ENCODE measurements at places on chromosomes 11 and 22.
A peak's percentile ranks its signal among the peaks of the same experiment; 100 is the strongest.

GRCh38 chr11:1743585-1744136 lies 6.7 kb downstream of the IFITM10 start:
- no peak for DNase-seq

GRCh38 chr11:106233191-106233590 lies 155.7 kb downstream of the AASDHPPT start:
- DNase-seq = no peak

GRCh38 chr11:65604258-65604657 lies 8.7 kb upstream of the KCNK7 start:
- DNase-seq = no peak

DNA sequence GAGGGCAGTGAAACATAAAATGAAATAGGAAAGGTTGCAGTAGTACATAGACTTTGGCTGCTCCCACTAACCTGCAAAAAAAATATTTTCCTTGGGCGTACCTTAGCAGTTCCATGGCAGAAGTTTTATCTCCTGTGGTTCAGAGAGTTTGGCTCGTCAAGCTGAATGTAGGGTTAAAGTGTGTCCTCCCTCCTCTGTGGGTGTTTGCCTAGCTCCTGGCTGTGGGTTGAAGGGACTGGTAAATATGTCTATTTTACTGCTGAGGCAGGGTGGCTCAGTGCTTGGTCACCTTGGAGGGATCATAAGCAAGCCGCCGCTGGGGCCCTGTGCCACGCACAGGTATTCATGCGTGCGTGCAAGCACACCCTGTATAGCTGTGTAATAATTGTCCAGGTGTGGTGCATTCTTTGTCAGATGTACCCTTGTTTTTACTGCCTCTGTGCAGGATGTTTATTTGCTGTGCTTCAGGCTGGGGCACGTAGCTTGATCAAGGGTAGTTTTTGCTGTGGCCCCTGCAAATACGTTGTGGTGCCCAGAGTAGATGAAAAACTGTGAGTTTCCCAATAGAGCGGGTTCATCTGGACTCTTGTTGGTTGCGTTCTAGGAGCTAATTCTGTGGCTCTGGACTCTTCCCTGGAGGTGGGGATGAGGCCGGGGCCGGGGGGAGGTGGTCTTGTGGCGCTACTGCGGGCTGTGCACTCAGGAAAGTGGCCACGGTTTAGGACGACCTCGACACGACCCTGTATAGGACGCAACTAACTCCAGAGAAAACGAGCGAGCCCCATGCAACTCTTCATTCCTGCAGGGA lies 732 bp upstream of the SORL1 start:
- DNase-seq = no peak

- DNase-seq = no peak
Observed at GRCh38 chr22:27636716-27637508, 164.6 kb downstream of the MN1 start.

GRCh38 chr11:67372993-67373647 lies at the start of gene CLCF1:
Gene CLCF1, minus strand, starts transcription at chr11:67373598. Its CDS starts 59 bp downstream, at chr11:67373539.
- no peak for DNase-seq

DNA sequence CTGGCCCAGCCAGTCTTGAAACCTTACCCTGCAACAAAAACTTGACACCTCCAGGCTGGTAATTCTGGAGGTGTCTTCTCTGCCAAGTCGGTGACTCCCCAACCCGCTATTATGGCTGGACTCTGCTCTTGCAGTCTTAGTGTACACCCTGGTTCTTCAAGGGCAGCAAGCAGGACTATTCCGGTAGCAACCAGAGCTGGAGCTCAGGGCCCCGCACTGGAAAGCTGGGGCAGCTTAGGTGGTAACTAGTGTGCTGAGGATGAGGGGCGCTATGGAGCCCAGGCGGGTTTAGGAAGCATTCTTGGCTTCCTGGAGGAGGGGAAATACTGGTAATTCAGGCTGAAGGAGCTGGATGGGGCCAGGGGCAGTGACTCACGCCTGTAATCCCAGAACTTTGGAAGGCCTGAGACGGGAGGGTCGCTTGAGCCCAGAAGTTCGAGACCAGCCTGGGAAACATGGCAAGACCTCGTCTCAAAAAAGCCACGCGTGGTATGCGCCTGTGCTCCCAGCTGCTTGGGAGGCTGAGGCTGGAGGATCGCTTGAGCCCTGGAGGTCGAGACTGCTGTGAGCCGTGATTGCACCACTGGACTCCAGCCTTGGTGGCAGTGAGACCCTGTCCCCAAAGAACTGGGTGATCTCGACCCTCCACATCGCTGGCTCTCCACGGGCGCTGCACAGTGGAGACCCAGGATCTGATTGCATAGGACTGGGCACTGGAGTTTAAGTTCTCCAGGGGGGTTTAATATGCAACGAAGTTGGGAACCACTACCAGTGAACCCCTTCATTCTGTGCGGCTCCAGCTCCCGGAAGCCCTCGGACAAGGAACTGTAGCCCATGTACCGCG lies 10.6 kb upstream of the AIFM3 start:
- no peak for DNase-seq

DNA sequence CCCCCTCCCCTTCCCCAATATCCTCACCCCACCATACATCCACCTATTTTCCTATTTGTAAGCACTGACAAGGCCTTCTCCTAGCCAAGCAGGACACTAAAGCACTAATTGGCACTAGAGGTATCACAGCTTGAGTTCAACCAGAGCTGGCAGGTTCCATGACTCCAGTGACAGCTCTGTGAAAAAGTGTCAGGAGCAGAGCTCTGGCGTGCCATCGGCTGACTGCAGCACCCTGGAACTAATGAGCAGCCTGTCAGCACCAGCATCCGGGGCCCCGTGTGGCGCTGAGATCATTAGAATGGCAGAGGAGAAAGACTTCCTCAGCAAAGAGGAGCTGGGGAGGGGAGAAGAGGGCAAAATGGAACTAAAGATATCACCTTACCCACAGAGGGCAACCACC lies 847.4 kb downstream of the NTM start:
- no peak for DNase-seq

GRCh38 chr11:130124096-130124495 lies 35.5 kb upstream of the ST14 start:
- no peak for DNase-seq

DNA sequence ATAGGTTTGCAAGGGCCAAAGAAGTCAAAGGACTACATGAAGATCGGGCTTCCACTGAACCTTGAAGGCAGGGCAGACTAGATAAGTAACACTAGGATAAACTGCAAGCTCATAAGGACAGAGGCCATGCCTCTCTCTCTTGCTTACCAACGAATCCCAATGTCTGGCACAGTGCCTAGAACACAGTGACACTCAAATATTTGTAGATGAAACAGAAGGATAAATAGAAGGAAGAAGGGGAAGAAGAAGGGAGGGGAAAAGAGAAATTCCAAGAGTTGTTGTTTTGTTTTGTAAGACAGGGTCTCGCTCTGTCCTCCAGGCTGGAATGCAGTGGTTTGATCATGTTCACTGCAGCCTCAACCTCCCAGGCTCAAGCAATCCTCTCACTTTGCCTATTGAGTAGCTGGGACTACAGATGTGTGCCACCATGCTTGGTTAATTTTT lies 26.9 kb downstream of the SIK3 start:
- DNase-seq = no peak

DNA sequence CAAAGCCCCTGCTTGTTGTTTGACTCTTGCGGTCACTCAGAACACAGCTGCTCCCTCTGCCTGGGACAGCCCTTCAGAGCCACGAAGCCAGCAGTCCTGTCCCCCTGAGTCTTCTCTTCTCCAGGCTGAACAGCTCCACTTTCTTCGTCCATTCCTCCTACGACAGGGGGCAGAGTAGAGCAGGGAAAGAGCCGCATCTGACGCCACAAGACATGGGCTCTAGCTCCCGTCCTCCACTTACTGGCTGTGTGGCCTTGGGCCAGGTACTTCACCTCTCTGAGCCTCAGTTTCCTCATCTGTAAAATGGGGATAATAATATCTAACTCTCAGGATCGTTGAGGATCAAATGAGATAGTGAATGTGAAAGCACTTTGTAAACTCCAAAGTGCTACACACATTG lies 29.9 kb downstream of the CHRDL2 start:
- no peak for DNase-seq

DNA sequence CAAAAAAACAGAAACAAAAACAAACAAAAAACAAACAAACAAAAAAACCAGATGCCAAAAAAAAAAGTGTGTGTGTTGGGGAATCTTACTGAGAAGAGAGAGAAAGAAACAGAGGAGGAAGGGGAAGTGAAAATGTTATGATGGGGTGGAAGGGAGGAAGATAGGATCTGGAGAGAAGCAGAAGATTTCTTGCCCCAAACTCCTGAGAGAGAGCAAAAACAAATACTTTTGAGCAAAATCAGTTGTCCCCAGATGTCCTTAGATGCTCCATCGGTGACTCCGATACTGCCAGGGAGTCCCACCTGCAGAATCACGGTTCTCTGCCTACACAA lies 19.9 kb upstream of the GRAMD1B start:
- no peak for DNase-seq

DNA sequence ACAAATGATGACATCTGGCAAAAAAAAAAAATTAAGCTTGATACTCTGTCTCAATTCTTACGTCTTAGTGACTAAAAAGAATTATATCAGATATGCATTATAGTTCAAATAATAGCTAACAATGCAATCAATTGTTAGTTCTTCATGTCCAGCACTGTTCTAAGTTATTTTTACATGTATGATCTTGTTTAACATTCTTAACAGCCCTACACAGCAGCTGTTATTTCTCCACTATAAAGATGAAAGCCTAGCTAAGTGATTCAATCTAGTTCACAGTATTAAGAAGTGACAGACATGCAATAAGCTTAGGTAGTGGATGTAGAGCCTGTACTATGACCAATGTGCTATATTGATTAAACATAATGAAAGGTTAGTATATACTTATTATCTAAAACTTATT lies 4.1 kb downstream of the ZNF214 start:
- no peak for DNase-seq

DNA sequence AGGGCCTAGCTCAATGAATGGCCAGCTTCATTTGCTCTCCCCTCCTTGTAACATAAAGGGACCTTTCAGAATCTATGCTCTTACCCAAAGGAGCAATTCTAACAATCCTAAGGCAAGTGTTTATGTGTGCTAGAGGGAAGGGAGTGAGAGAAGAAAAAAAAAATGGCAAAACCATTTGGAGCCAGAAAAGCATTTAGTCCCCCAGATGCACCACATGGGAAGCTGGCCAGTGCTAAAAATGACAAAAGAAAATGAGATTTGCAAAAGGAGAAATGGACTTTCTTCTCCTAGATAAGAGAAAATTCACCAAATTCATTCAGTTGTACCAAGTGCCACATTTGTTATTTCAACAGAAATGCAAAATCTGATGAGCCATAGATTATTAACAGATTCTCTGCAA lies 52.8 kb downstream of the SERGEF start:
- no peak for DNase-seq

GRCh38 chr11:130146796-130147195 lies 12.8 kb upstream of the ST14 start:
- DNase-seq = peak; percentile 29

- no peak for DNase-seq
Observed at GRCh38 chr22:26905076-26905475, 247.7 kb downstream of the MIAT start.

GRCh38 chr22:38176170-38176741 lies 5.4 kb downstream of the PLA2G6 start:
- DNase-seq = peak; percentile 32

DNA sequence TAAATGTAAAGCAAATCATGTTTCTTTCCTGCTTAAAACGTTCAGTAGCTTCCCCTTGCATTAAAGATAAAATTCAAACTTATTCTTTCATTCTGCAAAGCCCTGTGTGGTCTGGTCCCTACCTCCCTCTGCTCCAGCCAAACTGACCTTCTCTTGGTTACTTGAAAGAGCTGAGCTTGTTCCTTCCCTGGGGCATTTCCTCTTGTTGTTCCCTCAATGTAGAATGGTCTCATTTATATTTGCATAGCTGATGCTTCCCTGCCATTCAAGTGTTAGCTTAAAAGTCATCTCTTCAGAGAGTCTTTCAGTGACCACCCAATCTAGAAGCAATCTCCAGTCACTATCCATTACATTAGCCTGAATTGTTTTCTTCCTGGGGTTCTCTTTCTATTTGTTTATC lies 1618.5 kb upstream of the TENM4 start:
- no peak for DNase-seq

- DNase-seq = no peak
Observed at GRCh38 chr11:130578738-130579368, 130.4 kb downstream of the ADAMTS15 start.

DNA sequence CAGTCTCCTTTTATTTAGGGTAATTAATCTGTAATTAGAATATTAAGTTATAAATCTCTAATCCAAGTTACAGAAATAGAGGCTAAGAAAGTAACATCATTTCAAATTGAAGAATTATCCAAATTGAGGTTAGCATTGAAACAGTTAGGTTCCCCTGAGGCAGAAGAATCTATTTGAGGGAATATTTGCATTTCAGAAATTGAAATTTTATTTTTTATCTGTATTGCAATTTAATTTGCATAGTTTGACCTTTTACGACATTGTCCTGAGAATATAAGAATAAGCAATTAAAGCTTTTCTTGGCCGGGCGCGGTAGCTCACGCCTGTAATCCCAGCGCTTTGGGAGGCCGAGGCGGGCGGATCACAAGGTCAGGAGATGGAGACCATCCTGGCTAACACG lies 27.6 kb downstream of the DDIAS start:
- DNase-seq = no peak

DNA sequence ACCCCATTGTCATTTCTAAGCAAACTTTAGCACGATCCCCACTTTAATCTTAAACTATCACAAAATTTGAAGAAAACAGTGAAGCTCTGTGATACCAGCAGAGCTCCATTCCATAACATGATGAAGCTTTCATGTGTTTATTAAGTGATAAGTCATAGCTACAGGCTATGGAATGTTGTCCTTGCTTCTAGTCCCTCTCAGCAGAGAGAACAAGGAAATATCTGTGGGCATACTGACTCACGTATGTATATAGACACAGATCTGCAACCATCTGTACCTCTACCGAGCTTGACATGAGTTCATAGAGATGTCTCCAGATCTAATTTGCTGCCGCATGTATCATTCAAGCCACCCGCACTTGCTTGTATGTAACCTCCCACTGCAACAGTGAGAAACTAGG lies 588.9 kb downstream of the ETS1 start:
- DNase-seq = no peak
